ENCODE measurements at places on chromosomes 11 and 22.

GRCh38 chr11:46247659-46248058 is 29.8 kb upstream of the CREB3L1 start:
- peak; percentile 46 for DNase-seq

DNA sequence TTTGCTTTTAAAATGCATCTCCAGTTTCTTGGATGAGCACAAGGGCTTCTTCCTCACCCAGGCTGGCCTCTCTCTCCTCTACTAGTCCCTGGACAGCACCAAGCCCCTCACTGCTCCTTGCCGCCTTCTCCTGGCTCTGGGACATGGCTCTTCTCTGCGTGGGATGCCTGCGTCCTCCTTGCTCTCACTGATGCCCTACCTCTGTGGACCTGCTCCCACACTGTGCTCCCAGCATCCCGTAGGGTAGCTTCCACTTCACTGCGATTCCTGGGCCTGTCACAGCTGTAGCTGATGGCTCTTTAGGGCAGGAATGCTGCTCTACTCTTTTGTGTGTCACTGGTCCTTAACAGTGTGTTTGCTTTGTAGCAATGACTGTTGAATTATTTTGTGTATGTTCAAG is 136.3 kb downstream of the SNX19 start:
- no peak for DNase-seq

GRCh38 chr22:22595001-22595835 is 36.2 kb upstream of the PRAME start:
- DNase-seq: no peak

- DNase-seq: peak; percentile 89
Observed at GRCh38 chr11:64284962-64285884, at the start of gene GPR137. Gene GPR137 (plus strand): TSS chr11:64285848. CDS start chr11:64286525, 677 bp downstream.

DNA sequence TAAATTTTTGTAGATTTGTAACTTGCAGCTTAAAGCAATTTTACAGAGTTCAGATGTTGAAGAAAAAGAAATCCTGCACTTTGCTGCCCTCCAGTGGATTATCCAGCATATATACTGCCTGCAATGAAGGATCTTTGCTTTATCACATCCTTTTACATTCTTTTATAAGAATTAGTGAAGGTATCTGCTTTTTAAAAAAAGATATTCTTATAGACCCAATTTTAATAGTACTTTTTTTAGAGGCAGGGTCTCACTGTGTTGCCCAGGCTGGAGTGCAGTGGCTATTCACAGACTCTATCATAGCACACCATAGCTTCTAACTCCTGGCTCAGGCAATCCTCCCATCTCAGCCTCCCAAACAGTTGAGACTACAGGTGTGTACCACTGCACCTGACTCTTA is 60.7 kb downstream of the TTC17 start:
- DNase-seq: peak; percentile 60

DNA sequence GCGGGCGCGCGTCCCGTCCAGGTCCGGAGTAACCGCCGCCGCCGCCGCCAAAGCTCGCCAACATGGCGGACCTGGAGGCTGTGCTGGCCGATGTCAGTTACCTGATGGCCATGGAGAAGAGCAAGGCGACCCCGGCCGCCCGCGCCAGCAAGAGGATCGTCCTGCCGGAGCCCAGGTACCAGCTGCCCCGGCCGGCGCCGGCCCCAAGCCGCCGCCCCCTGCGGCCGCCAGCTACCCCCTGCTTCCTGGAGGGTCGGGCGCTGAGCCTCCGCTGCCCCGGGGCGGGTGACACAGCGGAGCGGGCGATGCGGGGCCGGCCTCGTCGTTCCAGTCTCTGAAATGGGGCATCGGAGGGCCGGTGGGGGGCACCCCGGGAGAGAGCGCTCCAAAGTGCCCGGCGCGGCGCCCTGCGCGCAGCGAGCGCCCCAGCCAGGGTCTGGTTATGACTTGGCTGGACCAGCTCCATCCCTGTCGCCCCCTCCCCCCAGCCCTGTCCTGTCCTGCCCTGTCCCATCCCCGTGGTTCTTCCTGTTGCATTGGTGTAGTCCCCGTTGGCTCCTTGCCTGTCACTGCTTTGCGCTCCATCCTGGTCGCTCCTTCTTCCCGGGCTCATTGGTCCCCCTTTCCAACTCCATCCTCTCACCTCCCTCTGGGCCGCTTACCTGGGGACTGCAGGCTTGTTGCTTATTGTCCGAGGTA is 653 bp downstream of the GRK3 start:
- no peak for DNase-seq

DNA sequence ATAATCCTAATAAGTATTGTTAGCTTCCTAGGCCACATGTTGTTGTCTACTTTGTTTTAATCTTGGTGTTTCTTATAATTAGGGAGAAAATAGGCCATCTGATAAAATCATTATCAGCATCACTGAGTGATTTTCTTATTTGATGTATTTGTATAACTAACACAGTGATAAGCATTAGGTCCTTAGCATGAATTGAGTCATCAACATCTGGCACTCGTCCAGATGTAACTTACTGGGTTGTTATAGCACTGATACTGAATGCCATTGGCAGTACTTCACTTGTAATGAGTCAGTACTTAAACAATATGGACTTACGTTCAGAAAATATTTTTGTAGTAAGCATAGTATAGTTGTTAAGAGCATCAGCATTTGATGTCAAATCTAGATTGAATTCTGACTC is 16.2 kb downstream of the API5 start:
- DNase-seq: peak; percentile 15

DNA sequence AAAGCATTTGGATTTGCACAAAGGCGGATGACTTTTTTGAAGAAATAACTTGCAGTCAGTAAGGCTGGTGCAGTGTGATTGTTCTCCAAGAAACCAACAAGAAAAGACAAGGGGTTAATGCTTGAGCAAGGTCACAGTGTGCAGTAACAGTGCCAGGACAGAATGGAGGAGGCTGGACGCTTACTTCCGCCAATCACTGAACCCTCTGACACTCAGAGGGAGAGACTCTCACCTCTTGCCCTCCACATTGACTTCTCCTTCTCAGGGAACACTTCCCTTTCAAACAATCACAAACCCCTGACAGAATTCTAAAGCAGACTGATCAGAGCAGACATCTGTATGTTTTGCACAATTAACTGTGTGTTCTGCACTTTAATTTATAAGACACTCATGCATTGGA is 228.4 kb downstream of the BLID start:
- DNase-seq: no peak

DNA sequence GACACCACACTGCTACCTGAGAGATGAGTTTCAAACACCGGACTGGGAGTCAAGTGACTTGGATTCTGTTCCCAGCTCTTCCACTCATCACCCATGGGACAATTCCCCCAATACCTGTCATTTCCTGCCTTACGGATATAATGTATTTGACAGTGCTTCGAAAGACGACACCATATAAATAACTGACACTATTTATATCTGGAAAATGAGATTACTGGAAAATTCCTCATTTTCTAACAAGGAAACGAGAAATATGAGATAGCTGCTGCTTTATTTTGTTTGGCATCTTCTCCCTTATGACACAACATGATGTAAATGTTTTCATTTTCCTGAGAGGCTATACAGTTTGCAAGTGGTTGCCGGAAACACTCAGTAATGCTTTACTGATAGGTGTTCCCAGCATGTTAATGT is 8.6 kb downstream of the HSCB start:
- no peak for DNase-seq

DNA sequence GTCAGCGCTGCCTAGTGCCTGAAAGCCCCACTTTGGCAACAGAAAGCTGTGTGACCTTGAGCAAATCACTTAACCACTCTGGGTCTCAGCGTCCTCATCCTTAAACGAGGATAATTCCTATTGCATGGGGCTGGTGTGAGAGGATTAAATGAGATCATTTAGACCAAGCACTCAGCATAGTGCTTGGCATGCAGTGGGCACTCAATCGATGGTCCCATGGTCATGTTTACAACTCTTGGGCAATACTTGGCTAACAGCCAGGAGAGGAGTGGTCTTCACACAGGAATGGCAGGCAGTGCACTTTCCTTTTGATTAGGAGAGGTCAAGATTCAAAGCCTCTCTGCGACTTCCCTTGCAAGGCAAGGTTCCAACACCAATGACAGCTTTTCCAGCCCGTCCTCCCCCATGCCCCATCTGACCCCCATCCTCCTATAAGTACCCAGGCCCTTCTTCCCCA is 14.1 kb downstream of the TNKS1BP1 start:
- no peak for DNase-seq

All from common myeloid progenitor, CD34-positive (primary cell).